ENCODE measurements at places on chromosomes 11 and 22. TPM values are rescaled to one million over a fixed set of nuclear protein-coding genes. Genes with fewer than 3 reads are reported as not detected.

FHIP1B gene
- 27.5 TPM for total RNA-seq

- no peaks in the 10 kb centered on the region for H3K27me3 ChIP-seq
- no peak overlapping the region for H3K4me3 ChIP-seq
- H3K36me3 ChIP-seq, result no peaks in the 10 kb centered on the region
- peak; percentile 83 for DNase-seq
- no peaks in the 10 kb centered on the region for H3K4me1 ChIP-seq
These were observed 4.6 kb downstream of the LGALS12 start for GRCh38 chr11:63510360-63511047.

DNA sequence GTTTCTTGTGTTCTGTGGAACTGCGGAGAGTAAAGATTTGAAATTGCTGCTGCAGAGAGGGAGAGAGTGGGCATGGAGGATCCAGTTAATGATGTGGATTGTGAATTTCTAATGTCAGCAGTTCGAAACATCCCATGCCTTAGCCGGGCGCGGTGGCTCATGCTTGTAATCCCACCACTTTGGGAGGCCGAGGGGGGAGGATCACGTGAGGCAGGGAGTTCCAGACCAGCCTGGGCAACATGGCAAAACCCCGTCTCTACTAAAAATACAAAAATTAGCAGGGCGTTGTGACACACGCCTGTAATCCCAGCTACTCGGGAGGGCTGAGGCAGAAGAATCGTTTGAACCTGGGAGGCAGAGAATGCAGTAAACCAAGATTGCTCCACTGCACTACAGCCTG is 1.1 kb upstream of the CAVIN3 start:
- no peak overlapping the region for H3K4me3 ChIP-seq
- H3K4me1 ChIP-seq, result peaks cover 24% of the 10 kb centered on the region
- H3K27ac ChIP-seq, result no peak overlapping the region
- no peaks in the 10 kb centered on the region for H3K36me3 ChIP-seq
- H3K27me3 ChIP-seq, result no peaks in the 10 kb centered on the region

DNA sequence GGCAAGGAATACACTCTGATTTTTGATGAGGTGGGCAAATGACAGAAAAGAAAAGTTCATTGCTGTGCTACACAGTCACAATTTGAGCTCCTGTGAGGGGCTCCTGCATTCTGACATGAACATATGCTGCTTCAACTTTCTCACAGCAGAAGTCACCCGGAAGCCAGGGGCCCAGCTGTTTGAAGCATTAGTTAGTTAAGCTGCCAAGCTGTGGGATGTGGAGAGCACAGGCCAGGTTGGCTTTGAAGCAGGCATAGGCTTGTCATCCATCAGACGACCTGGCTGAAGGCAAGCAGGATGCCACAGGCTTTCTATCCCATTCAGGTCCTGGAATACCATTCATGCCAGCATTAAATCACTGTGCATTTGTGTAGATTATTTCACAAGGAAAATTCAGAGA is 63.1 kb downstream of the MTNR1B start:
- no peaks in the 10 kb centered on the region for H3K27me3 ChIP-seq
- no peak for DNase-seq
- no peak overlapping the region for H3K4me3 ChIP-seq
- no peak overlapping the region for H3K27ac ChIP-seq

CLMP gene
- total RNA-seq, result 4.2 TPM

- no peaks in the 10 kb centered on the region for H3K27me3 ChIP-seq
- DNase-seq, result no peak
- no peaks in the 10 kb centered on the region for H3K36me3 ChIP-seq
- no peak overlapping the region for H3K4me3 ChIP-seq
- no peak overlapping the region for H3K27ac ChIP-seq
These were observed 86.2 kb downstream of the NXPE2 start for GRCh38 chr11:114764563-114764962.

DNA sequence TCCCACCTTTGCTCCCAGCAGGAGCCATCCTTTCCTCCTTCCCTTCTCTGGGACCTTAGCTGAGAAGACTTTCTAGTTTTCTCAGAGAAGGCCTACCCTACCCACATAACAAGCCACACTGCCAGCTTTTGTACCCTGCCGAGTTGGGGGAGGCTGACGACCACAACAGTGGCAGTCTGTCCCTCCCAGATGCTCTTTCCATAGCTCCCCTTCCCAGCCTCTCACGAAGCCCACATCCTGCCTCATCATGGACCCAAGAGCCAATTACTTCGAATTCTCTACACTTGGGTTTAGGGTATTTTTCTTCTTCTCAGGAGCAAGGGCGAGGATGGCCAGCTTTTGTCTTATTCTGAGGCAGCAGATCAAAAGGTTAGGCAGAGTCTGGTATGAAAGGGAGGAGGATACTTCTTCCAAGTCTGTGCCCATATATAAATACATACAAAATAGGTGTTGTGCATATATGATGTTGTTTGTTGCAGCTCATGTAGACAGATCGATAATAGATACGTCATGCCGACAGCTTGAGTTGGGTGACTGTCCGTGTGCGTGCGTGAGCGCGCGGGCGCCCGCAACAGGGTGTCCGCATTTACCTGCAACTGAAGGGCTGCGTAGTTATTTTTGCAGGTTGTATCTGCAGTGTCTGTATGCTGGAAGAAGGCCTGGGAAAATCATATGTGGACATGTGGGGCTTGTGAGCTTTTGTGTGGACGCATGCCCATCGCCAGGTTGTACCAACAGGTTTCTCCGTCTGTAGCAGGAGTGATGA is 846 bp upstream of the NRGN start:
- no peaks in the 10 kb centered on the region for H3K36me3 ChIP-seq
- H3K4me3 ChIP-seq, result peak overlapping the region; percentile 36
- no peak for DNase-seq
- peaks cover 95% of the 10 kb centered on the region for H3K27me3 ChIP-seq

- H3K27me3 ChIP-seq, result no peaks in the 10 kb centered on the region
- H3K36me3 ChIP-seq, result no peaks in the 10 kb centered on the region
- H3K4me3 ChIP-seq, result no peak overlapping the region
These were observed 47.3 kb downstream of the TSPAN18 start for GRCh38 chr11:44774108-44774507.

GRCh38 chr11:46391186-46391577 is 394 bp downstream of the CHRM4 start:
- H3K27me3 ChIP-seq, result peaks cover 20% of the 10 kb centered on the region
- peaks cover 22% of the 10 kb centered on the region for H3K4me1 ChIP-seq
- no peak overlapping the region for H3K27ac ChIP-seq
- peak overlapping the region; percentile 38 for H3K4me3 ChIP-seq

DNA sequence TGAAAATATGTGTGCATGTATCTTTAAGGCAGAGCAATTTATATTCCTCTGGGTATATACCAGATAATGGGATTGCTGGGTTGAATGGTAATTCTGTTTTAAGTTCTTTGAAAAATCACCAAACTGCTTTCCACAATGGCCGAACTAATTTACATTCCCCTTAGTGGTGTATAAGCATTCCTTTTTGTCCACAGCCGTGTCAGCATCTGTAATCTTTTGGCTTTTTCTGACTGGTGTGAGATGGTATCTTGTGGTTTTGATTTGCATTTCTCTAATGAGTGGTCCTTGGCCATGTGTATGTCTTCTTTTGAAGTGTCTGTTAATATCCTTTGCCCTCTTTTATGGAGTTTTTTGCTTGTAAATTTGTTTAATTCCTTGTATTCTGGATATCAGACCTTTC is 24.3 kb downstream of the CCDC15 start:
- no peaks in the 10 kb centered on the region for H3K27me3 ChIP-seq
- no peak overlapping the region for H3K27ac ChIP-seq
- no peaks in the 10 kb centered on the region for H3K4me1 ChIP-seq
- no peak overlapping the region for H3K4me3 ChIP-seq
- H3K36me3 ChIP-seq, result no peaks in the 10 kb centered on the region

- peaks cover 15% of the 10 kb centered on the region for H3K4me1 ChIP-seq
- H3K4me3 ChIP-seq, result no peak overlapping the region
- H3K27me3 ChIP-seq, result no peaks in the 10 kb centered on the region
- no peak for DNase-seq
These were observed 45.5 kb downstream of the ADM start for GRCh38 chr11:10350334-10350733.

PLAAT2 gene
- total RNA-seq, result not detected

CELSR1 gene
- 37.4 TPM for total RNA-seq

Data from cardiac muscle cell (in vitro differentiated cells and primary cell).